ENCODE measurements at places on chromosomes 1 and 21. TPM values are rescaled to one million over a fixed set of nuclear protein-coding genes. Genes with fewer than 3 reads are reported as not detected.

DNA sequence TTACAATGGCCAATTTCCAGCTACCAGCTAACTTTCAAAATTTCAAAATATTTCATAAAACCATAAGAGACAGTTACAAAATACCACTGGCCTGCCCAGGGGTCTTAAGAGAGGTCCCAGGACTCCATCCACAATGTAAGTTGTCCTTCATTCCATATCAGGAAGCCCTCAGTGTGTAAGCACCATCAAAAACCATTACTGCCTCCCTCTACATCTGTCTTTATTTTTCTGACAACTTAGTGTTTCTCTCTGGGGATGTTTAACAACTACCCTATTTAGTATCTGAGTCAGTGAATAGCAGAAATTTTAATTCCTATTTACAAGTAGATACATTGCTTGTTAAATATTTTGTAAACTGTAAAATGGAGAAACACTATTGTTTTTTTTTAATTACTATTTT is 339.3 kb upstream of the ADAMTS5 start:
- no peak for DNase-seq
- no peaks in the 10 kb centered on the region for H3K4me1 ChIP-seq
- H3K36me3 ChIP-seq = no peaks in the 10 kb centered on the region

EFNA3 gene
- 5.7 TPM for polyA plus RNA-seq

RIT1 gene
- polyA plus RNA-seq = 29.3 TPM

SLAMF8 gene
- not detected for polyA plus RNA-seq

DNA sequence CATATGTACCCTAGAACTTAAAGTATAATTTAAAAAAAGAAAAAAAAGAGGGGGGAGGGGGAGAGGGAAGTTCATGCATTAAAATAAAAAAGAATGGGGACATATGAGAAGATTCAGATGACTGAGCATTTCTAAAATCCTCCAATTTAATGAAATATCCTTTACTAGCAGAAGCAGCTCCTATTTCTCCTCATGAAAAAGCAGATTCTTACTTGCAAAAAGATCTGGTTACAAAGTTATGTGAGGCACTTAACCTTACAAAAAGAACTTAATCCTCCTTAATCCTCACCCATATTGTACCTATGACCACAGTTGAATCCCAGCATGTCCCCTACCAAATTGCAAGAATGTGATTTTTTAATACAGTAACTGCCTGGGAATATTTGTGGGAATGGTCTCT is 298.5 kb downstream of the SRGAP2C start:
- no peaks in the 10 kb centered on the region for H3K4me1 ChIP-seq
- no peaks in the 10 kb centered on the region for H3K36me3 ChIP-seq
- DNase-seq = no peak
- no peaks in the 10 kb centered on the region for H3K27me3 ChIP-seq

C1orf87 gene
- polyA plus RNA-seq = not detected

CRB1 gene
- polyA plus RNA-seq = 0.01 TPM

LMX1A gene
- not detected for polyA plus RNA-seq
